Renal cortex interstitium (tissue), 15 donors: ENCODE measurements at places on chromosomes 1 and 21. TPM values are rescaled to one million over a fixed set of nuclear protein-coding genes. Genes with fewer than 3 reads are reported as not detected.

GRCh38 chr1:178580096-178580495 is 67.2 kb downstream of the TEX35 start:
- DNase-seq, result no peak

GRCh38 chr1:17877896-17878295 is 122.8 kb downstream of the ACTL8 start:
- DNase-seq, result no peak

- DNase-seq, result no peak
Measured at GRCh38 chr1:224623310-224623714, 7.2 kb downstream of the CNIH3 start.

OR2T33 gene
- polyA plus RNA-seq, result not detected
